Breast epithelium (tissue), 4 donors: ENCODE measurements at places on chromosomes 12 and 14. TPM values are rescaled to one million over a fixed set of nuclear protein-coding genes. Genes with fewer than 3 reads are reported as not detected.
A peak's percentile ranks its signal among the peaks of the same experiment; 100 is the strongest.

Gene GRIN2B
- total RNA-seq = 0.59 TPM

Gene OAS2
- 7.9 TPM for total RNA-seq

GRCh38 chr14:64654246-64654900, 49.9 kb upstream of the PLEKHG3 start:
- no peaks in the 10 kb centered on the region for H3K36me3 ChIP-seq
- H3K27me3 ChIP-seq = no peaks in the 10 kb centered on the region
- DNase-seq = no peak
- H3K27ac ChIP-seq = peak overlapping the region; percentile 13
- no peak overlapping the region for H3K4me3 ChIP-seq

DNA sequence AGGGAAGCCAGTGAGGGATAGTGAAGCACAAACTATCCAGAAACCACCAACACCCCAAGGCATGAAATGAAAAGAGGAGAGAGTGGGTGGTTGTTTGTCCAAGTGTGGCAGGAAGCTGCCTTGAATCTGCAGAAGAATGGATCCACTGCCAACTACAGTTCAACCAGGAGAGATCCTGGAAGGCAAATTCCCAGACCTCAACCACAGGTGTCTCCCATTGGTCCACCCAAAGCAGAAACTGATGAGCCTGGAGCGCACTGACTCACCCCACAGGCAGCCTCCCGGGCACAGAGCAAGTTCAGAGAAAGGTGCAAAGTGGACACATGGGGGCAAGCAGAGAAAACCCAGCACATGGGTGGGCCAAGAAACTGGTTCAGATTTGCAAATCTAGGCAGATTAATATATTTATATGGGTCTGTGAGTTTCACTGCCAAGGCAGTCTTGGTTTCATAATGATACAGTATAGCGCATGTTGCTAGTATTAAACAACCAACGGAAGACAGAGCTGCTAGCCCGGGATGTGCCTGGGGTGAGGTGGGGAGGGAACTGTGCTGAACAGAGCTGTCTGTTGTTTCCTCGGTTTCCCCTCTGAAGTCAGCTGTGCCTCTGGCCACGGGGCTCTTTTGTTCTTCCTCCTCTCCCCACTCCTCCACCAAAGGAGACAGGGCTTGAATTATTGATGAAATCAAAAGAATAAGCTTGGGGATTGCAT, 416.2 kb upstream of the CCDC196 start:
- DNase-seq = no peak
- H3K27me3 ChIP-seq = no peaks in the 10 kb centered on the region
- H3K4me3 ChIP-seq = no peak overlapping the region
- H3K27ac ChIP-seq = no peak overlapping the region
- H3K36me3 ChIP-seq = no peaks in the 10 kb centered on the region

Gene GIT2
- total RNA-seq = 42.6 TPM

- no peaks in the 10 kb centered on the region for H3K36me3 ChIP-seq
- no peak overlapping the region for H3K4me3 ChIP-seq
- DNase-seq = peak; percentile 33
- peak overlapping the region; percentile 76 for H3K27ac ChIP-seq
Observed at GRCh38 chr14:100067971-100068959, 3.0 kb downstream of the EVL start.

GRCh38 chr12:2297658-2298057, 244.9 kb downstream of the CACNA1C start:
- no peak overlapping the region for H3K27ac ChIP-seq
- H3K4me3 ChIP-seq = no peak overlapping the region
- DNase-seq = no peak
- H3K27me3 ChIP-seq = no peaks in the 10 kb centered on the region
- no peaks in the 10 kb centered on the region for H3K36me3 ChIP-seq
